SW 1271 (cell line): ENCODE measurements at places on chromosomes 1 and 21.

GRCh38 chr1:190679983-190680382, 202.3 kb upstream of the BRINP3 start:
- DNase-seq = no peak

- DNase-seq = no peak
Observed at GRCh38 chr1:186102547-186103148, 272.4 kb downstream of the TPR start.

DNA sequence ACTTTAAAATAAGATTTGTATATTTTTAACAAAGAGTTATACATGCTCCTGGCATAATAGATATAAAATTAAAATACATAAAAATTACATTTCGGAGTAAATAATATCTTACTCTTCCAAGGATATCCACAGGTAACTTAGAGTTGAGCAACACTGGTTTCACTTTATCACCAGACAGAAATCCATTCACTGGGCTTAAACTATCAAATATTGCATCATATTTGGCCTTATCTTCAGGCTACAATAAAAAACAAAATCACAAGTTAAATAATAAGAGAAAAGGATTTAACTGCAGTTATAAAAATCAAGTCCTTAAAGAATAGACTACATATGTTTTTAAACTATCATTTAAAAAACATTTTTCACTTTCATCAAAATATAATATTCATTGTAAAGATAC, 55.5 kb downstream of the EPS15 start:
- DNase-seq = no peak

GRCh38 chr1:51915951-51916350, 37.4 kb upstream of the NRDC start:
- DNase-seq = no peak

DNA sequence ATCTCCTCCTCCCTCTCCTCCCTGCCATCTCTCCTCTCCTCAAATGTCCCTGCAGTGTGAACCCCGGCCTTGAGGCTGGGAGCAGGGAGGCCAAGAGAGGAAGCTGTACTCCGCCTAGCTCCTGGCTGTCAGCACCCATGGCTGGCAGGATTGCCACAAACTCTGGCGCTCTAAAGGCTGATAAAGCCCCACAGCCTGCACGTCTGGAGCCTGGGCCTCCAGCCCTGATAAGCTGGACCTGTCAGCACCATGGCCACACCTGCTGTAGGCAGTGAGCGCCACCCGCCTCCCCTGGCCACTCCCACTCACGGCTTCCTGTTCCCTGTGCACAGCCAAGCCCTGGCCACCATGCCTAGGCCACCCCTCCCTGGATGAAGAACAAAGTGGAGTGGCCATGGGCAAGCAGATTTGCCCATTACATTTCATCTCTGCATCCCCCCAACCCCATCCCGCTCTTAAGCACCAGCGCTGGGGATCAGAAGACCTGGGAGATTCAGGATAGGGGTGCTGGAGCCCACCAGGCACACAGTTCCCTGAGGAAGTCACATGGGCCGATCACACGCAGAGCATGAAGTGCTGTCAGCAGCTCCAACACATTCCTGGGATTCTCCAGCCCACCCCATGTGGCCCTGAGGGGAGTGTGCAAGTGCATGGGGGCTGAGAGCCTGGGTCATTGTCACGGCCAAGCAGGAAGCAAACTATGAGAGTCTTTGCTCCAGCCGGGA, 24.2 kb upstream of the NPPB start:
- no peak for DNase-seq

- no peak for DNase-seq
Observed at GRCh38 chr1:211830055-211830327, 572 bp downstream of the LPGAT1 start.

GRCh38 chr21:25387665-25388064, 219.6 kb downstream of the MRPL39 start:
- DNase-seq = no peak

GRCh38 chr1:39954324-39954869, 548 bp upstream of the MFSD2A start:
- DNase-seq = no peak
